ENCODE measurements at places on chromosomes 1 and 21.

DNA sequence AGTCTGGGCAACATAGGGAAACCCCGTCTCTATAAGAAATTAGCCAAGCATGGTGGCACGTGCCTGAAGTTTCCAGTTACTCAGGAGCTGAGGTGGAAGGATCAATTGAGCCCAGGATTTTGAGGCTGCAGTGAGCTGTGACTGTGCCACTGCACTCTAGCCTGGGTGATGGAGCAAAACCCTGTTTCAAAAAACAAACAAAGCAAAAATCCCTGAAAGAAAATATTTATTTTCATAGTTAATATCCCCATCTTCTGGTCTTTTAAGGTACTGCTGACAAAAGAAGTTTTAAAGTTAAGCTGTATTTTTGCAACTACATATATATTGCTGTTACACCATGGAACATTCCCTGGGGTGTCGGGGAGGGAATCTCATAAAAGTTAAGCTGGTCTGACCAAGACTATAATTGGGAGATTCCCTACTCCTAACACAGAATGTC is 26.0 kb downstream of the VAMP4 start:
- DNase-seq: no peak

DNA sequence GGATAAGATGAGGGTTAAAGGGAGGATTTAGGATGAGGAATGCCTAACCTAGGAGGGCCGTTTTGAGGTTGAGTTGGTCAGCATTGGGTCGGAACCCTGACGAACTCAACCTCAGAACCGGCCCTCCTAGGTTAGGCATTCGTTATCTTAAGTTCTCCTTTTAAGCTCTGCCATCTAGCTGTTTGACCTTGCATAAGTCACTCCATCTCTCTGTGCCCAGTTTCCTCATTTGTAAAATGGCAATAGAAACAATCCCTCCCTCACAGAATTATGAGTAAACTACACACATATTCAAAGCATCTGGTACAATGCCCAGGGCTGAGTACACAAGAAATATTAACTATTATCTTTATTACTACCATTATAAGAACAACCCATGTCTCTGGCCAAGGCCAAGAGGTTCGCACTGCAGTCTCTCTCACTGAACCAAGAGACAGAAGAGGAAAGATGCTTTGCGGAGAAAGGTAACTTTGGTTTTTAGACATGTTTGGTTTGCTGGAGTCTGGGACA is 4.8 kb downstream of the ABCB10 start:
- DNase-seq: no peak

GRCh38 chr1:175824079-175824478 is 80.7 kb upstream of the TNR start:
- no peak for DNase-seq

DNA sequence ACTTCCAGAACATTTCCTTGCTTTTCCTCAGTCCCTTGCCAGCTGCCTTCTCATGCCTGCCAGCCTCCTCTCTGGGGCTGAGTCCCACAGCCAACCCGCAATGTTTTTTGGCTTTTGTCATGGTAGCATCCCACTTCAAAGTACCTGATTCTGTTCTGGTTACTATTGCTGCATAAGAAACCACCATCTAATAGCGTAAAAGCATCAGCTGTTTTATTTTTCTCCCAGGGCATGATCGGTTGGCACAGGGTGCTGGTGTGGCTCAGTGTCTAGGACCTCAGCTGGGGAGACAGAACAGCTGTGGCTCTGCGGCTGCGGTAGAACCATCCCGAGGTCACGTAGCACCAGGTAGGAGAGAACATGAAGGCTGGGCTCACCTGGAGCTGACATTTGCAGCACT is 8.9 kb upstream of the PRMT2 start:
- DNase-seq: no peak

GRCh38 chr1:33180911-33181890 is 642 bp downstream of the TRIM62 start:
- no peak for DNase-seq

DNA sequence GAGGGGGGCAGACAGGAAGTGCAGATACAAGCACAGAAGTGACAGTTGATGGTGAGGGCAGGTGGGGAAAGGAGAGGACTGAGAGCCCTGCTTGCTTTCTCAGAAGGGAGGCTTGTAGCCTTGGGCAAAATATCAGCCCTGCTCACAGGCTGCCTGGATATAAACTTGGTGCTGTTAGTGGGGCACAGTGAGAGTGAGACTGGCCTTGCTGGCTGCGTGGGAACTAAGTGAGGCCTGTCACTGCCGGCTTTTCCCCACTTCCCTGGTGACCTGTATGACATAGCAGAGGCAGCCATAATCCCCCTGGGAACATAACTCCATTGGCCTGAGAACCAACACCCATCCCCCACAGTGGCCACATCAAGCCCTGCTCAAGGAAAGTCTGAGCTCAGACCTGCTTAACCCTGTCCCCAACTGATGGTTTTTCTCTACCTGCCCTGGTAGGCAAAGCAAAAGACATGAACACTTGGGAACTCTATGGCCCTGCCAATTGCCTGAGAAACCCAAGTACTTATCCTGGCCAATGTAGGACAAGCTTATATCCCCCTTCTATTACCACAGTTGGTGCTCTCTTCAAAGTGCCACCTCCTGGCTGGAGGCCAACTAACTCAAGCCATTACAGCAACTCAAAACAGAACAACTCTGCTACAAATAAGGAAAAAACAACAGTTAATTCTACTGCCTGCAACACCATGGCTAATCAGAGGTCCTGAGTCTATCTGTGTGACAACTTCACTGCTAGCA is 472.7 kb downstream of the PLPP3 start:
- DNase-seq: no peak

Measured in stimulated activated CD8-positive, alpha-beta memory T cell treated with anti-CD3 and anti-CD28 coated beads, Interleukin-7, amount 100 ng/mL, for 48 hours (primary cell).